ENCODE measurements at places on chromosomes 11 and 22. TPM values are rescaled to one million over a fixed set of nuclear protein-coding genes. Genes with fewer than 3 reads are reported as not detected.

The THY1 gene
- total RNA-seq, result not detected

The MB gene
- total RNA-seq, result 5.0 TPM

The BMAL1 gene
- total RNA-seq, result 15.0 TPM

The KCNK7 gene
- total RNA-seq, result not detected

The PARVA gene
- total RNA-seq, result 31.5 TPM

The VPS51 gene
- total RNA-seq, result 113 TPM

The RCE1 gene
- 42.1 TPM for total RNA-seq

DNA sequence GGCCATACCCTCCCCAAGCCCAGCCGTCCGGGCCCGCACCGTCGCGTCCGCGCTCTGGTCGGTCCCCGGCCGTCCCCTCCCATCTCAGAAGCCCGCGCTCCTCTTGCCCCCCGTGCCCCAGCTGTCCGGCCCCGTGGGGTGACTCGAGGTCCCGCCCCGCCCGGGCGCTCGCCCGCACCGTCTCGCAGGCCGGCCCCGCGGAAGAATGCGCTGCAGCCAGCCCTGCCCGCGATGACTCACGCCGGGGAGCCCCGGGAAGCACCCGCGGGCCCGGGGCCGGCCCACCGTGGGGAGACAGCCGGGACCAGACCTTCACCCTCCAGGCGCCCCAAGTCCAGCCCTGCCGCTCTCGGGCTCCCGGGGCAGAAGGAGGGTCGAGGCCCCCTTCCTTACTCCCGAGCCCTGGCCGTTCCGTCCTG lies 320 bp upstream of the PHLDA2 start:
- DNase-seq, result peak; percentile 61

DNA sequence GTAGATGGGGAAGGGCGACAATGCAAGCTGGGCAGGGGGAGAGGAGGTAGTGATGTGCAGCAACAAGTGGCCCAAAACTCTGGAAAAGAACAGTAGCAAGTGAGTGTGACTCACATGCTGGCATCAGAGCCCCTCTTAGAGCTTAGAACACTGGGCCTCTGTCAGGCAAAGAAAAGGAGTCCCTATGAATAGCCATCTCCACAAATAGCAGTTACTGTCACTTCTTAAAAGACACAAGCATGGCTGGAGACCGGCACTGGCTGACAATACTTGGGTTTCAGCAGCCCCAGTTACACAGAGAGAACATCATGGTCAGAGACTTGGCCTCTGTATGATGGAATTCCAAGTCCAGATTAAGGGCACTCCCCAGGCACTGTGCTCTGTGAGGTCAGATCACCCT lies 58.2 kb downstream of the PRCP start:
- no peak for DNase-seq

- no peak for DNase-seq
These were observed 2.0 kb downstream of the TENM4 start for GRCh38 chr11:79438631-79439409.

DNA sequence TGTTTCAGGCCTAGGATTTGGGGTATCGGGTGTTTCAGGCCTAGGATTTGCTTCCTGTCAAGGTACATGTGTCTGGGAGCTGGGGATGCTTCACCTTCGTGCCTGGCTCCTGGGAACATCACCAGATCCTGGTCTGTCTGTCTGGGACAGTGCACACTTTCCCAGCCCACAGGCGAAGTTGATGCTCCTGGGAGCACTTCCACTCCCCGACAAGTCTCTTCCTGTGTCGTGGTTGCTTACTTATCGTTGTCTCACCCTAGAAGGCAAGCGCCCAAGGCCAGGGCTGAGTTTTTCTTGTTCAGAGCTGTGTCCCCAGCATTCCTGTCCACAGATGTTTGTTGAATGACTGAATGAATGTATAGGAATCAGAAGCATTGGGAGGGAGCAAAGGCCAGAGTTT lies 71.5 kb downstream of the LINC01488 start:
- DNase-seq, result no peak

DNA sequence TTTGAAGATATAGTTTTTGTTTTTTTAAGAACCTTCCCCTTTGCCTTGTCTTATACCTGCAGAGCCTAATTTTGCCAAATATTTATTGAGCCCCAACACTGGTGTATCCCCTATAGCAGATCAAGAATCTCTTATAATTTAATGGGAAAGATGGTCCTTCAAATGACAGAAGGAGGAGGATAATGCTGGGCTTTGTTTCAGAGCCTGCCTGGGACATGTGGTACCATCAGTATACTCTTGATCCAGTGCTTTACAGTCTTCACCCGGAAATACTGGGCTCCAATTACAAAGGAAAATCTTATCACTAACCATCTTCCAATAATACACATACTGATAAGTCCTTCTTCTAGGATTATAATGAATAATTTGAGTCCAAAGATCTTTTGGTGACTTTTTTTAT lies 84.7 kb downstream of the GAB2 start:
- DNase-seq, result no peak

DNA sequence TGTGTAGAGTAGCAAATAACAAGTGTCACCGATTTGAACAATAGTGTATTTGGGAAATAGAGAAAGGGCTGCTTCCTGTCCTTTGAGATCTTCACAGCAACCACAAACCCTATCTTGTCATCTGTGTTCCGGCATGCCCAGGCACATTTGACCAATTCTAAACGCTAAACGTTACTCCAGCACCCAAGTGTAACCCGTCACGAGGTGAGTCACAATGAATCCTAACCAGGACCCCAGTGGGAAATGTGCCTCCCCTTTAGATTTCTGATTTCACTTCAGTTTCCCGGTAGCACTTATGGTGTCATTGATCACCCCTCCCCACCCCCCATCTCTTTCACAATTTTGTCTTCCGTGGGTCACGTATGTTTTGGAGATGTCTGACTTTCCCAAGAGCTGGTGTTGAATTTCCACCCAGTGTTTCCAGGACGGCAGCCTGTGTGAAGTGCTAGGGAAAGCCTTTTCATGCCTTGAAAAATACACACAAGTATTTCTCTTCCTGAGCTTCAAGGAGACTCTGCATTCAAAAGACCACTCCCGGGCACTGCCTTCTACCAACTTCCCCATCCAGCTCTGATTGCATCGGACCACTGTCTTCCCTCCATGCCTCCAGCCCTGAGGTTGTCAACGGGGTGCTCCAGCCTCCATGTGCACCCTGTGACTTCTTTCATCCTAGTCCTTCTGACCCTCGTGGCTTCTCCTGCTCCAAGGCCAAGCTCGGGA lies 10.5 kb upstream of the C11orf24 start:
- DNase-seq, result no peak

DNA sequence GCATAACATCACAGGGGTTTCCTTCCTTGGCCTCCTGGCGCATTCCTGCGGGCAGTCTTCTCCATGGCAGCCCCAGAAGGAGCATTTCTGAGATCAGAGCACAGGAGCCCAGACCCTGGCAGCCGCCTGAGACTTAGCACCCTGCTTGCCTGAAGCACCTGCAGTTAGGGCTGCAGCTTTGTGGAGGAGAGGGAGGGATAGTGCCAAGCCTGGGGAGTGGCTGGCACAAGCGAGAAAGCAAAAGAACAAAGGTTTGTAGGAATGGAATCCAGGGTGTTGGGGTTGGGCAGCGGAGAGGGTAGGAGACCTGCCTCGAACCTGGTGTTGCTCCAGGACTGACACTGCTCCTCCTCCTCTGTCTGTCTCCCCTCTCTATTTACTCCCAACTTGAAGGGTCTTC lies 66.9 kb downstream of the SCN3B start:
- no peak for DNase-seq

- no peak for DNase-seq
These were observed 130.0 kb downstream of the OSBP2 start for GRCh38 chr22:30824711-30825110.

GRCh38 chr11:114396916-114397315 lies 3.4 kb downstream of the C11orf71 start:
- no peak for DNase-seq

DNA sequence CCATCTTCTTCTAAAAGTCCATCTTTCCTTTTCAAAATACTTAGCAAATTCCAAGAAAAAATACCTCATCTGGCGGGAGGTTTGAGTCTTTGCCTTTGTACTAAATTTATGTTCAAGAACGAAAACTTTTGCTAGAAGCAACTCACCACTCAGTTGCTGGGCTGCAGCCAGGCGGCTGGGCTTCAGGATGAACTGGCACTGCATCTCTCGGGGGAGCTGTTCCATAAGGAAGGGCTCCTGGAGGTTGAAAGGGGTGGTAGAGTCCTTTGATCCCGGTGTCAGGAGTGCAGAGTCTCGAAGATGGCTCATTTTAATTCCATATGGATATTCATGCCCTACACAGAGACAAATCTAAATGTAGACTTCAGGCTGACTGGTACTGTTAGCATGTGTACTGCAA lies 105.8 kb downstream of the ARHGAP20 start:
- DNase-seq, result no peak

DNA sequence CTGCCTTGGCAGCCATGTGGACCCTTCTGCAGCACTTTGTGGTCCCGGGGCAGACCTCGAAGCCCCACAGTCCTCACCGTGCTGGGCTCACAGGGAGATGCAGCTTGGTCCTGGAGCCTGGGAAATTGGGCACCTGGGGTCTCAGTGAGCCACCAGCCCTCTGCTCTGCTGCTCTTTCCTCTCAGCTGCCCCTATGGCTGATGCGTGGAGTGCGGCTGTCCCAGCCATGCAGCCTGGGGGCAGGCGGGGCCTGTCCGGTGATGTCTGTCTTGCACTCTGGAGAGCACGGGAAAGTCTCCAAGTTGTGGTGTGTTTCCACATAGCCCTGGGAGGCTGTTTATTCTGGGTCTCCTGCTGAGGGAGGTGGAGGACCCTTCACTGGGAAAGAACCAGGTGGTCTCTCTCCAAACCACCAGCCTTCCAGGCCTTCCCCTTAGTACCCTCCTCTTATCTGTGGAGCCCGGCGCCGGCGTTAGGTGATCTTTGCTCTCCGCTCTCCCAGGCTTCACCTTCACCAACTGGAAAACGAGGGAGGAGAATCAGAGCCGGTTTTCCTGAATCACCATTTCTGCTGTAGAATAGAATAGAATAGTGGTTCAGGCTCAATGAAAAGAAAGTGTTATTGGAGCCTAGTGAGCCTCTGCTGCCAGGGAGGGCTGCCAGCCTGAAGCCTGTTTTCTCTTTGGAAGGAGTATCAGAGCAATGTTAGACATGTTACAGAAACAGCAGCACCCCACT lies 41.2 kb upstream of the GRAMD4 start:
- DNase-seq, result no peak

GRCh38 chr22:19707347-19708290 lies 6.7 kb upstream of the SEPTIN5 start:
- no peak for DNase-seq

DNA sequence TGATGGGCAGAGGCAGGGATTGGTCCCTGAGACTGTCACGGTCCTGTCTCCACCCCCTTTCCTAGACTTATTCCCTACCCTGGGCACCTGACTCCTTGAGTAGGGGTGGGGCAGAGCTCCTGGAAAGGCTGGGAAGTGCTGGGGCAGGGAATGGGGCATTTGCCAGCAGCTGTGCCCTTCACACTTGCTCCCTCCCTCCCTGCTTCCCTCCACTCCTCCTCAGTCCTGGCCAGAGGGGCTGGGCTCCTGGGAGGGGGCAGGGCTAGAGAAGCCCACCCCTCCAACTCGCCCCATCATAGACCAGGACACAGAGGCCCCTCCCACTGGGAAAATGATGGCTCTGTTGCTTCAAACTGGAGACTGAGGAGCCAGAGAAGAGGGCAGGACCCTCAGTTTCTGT lies 11.6 kb downstream of the SCN2B start:
- no peak for DNase-seq

DNA sequence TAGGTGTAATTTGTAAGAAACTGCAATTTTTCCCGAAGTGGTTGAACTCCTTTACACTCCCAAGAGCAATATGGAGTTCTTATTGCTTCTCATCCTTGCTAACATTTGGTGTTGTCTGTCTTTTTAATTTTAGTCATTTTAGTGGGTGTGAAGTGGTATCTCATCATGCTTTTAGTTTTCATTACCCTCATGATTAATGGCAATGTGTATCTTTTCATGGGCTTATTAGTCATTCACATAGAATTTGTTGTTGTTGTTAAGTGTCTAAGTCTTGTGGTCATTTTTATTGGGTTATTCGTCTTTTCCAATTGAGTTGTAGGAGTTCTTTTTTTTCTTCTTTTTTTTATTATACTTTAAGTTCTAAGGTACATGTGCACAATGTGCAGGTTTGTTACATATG lies 238.3 kb upstream of the SESN3 start:
- DNase-seq, result no peak

DNA sequence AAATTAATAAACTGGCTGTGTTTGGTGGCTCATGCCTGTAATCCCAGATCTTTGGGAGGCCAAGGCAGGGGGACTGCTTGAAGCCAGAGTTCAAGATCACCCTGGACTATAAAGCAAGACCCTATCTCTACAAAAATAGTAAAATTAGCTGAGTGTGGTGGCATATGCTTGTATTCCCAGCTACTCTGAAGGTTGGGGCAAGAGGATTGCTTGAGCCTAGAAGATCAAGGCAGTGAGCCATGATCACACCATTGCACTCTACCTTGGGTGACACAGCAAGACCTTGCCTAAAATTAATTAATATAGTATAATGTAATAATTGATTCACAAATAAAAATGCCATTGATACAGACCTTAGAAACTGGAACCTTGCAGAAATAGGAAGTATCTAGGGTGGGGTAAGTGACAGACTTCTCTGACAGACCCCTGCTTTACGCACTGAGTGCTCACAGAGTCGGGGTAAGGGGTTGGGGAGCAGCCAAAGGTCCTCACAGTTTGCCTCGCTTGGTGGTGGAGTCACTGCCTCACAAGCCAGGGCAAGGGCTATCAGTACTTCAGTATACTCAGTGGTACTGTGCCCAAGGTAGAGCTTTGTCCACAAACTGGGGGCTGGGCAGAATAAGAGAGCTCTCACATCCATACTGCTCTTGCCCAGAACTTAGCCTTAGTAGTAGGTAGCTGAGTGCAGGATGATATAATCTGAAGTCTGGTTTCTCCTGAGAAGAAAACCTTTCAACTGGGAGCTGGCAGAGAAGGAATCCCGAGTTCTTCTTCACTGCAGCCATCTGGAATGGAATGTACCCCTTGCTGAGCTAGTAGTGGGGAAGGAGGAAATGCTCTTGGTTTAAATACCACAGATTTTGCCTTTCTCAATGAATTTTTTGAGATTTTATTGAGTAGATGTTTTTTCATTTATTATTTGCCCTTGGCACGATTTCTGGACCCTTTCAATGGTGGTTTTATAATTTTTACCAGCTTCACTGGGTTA lies 65.5 kb downstream of the EMSY start:
- DNase-seq, result no peak

DNA sequence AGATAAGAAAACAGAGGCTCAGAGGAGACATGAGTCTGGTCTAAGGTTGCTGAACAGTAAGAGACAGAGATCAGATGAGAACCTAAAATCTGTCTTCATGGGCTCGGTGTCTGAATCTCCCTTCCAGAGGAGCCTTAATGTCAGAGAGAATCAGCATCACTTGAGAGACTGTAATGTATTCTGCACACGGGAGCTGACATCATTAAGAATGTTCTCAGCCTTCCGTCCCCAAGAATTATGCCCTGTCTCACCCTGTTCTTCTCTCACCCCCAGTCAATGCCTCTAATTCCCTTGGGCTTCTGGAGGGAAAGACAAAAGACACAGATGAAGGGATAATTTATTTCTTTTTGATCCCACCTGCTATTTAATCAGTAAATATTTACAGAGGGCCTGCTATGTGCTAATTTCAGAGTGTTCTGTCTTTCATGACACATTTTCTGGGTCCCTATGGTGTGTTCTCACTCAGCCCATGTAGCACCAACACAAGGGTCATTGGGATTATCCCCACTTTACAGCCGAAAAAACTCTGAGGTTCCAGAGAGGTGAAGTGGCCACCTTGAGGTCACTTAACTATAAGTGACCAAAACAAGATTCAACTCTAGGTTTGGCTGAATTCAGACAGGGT lies 61.8 kb downstream of the CD82 start:
- no peak for DNase-seq

GRCh38 chr11:44973632-44974401 lies 23.1 kb upstream of the TP53I11 start:
- DNase-seq, result no peak

- no peak for DNase-seq
These were observed 5.2 kb downstream of the DGAT2 start for GRCh38 chr11:75773595-75774353.

Data from PC-9 (cell line).